ENCODE measurements at places on chromosomes 4 and X. TPM values are rescaled to one million over a fixed set of nuclear protein-coding genes. Genes with fewer than 3 reads are reported as not detected.

DRP2 gene
- 0.04 TPM for polyA plus RNA-seq

CT45A7 gene
- not detected for polyA plus RNA-seq

WNK3 gene
- polyA plus RNA-seq, result 0.07 TPM

TLR6 gene
- polyA plus RNA-seq, result 10.0 TPM

AVPR2 gene
- 0.12 TPM for polyA plus RNA-seq

RNF150 gene
- not detected for polyA plus RNA-seq

DACH2 gene
- polyA plus RNA-seq, result 0.06 TPM

COX7B2 gene
- not detected for polyA plus RNA-seq

NSG1 gene
- not detected for polyA plus RNA-seq

ACOT9 gene
- polyA plus RNA-seq, result 23.9 TPM

SPANXN3 gene
- not detected for polyA plus RNA-seq

PI4K2B gene
- polyA plus RNA-seq, result 3.8 TPM

GAGE2A gene
- polyA plus RNA-seq, result not detected

UCP1 gene
- not detected for polyA plus RNA-seq

All from B cell (primary cell).